Lung (tissue), 17 donors: ENCODE measurements at places on chromosomes 11 and 22.
A peak's percentile ranks its signal among the peaks of the same experiment; 100 is the strongest.

GRCh38 chr11:28346209-28346608 lies 238.0 kb downstream of the METTL15 start:
- DNase-seq, result no peak

- DNase-seq, result no peak
Measured at GRCh38 chr22:43953988-43954785, 1.1 kb upstream of the SAMM50 start.

- DNase-seq, result no peak
Measured at GRCh38 chr22:40236131-40236665, 58.5 kb downstream of the TNRC6B start.

GRCh38 chr22:27867953-27868731 lies 50.9 kb downstream of the PITPNB start:
- DNase-seq, result no peak

- DNase-seq, result peak; percentile 10
Measured at GRCh38 chr11:117273550-117274289, 17.4 kb upstream of the BACE1-AS start.

DNA sequence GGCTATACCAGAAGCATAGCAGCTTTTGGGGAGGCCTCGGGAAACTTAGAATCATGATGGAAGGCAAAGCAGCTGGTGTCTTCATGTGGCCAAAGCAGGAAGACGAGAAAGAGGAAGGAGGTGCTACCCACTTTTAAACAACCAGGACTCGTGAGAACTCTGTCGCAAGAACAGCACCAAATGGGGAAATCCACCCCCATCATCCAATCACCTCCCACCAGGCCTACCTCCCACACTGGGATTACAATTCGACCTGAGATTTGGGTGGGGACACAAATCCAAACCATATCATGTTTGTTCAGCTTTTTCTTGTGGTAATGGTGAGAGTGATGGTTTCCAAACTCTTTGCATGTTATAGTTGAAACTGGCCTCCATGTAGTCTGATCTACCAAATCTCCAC lies 32.5 kb upstream of the OR10D3 start:
- DNase-seq, result no peak

- DNase-seq, result no peak
Measured at GRCh38 chr11:61503135-61503770, 5.3 kb upstream of the LRRC10B start.

DNA sequence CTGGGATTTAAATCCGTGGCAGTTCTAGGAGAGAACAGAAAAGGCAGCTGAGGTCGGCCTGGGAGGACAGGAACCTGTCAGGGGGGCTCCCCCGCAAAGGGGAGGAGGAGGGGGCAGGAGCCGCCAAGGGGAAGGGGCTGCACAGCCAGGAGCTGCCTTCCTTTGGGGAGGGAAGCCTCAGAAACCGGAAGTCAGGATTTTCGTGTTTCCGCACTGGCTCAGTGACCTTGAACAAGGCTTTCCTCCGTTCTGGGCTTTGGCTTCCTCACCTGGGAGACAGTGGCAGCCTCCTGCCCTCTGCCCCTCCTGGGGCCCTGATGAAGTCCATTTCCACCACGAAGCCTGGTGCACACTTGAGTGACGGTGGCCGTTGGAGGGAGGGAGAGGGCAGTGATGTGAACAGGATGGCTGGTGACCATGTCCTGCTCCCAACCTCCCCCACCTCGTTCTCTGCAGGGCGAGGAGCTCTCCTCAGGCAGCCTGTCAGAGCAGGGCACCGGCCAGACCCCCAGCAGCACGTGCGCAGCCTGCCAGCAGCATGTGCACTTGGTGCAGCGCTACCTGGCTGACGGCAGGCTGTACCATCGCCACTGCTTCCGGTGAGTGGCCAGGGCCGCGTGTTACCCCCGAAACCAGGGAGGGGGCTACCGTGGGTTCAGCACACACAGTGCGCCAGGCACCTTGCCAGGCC lies 12.6 kb downstream of the MICALL1 start:
- no peak for DNase-seq

GRCh38 chr11:76680518-76681425 lies 10.2 kb upstream of the LRRC32 start:
- peak; percentile 85 for DNase-seq

- DNase-seq, result peak; percentile 81
Measured at GRCh38 chr11:3950996-3951660, 95.7 kb downstream of the STIM1 start.

- no peak for DNase-seq
Measured at GRCh38 chr11:44404301-44404700, 94.4 kb upstream of the ALX4 start.

DNA sequence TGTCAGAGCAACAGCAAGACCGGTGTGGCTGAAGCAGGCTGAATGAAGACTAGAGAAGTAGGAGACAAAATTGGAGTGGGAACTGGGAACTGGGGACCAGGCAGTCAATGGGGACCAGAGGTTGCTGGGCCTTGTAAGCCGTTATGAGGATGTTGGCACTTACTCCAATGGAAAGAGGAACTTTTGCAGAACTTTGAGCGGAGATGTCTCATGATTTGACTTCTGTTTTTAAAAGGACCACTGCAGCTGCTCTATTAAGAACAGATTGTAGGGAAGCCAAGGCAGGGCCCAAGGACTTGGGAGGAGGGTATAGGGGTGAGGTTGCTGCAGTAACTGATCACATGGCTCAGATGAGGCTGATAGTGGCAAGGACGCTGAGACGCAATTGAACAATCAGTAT lies 34.2 kb downstream of the IL18 start:
- DNase-seq, result peak; percentile 12

GRCh38 chr11:4677948-4678347 lies 19.7 kb downstream of the OR51E2 start:
- DNase-seq, result no peak

DNA sequence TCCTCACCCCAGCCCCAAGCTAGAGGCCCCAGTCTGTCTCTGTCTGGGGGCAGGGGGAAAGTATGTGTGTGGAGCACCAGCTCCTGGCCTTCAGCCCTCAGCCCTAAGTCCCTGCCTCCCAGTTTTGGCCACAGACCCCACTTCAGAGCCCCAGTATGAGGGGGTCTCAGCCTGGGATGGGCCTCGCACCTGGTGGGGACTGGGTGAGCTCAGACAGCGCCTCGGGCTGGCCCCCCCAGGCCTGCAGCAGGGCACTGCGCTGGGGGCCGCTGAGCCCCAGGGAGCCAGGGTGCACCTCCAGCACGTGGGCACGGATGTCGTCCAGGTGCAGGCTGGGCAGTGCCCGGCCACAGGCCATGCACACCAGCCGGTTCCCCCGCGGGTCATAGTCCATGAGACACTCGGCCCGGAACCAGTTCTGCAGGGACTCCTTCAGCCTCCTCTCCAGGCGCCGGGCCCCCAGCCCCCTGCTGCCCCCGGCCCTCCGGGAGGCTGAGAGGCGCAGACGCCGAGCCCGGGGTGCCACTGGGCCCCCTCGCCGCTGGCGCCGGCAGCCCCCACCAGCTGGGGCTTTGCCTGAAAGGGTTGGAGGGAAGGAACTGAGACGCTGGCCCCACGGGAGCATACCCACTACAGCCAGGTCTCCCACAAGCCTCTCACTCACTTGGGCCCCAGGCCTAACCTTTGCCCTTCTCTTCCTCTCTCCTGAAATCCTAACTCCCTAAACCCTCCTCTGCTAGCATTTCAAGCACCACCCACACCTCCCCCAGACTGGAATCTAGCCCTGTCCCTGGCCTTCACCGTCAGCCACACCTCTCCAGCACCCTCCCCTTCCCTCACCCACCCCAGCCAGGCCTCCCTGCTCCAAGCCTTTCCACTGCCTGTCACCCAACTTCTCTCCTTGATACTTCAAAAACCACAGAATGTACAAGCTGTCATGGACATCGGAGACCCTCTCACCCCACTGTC lies 3.6 kb downstream of the ZFTA start:
- no peak for DNase-seq
